HuH-7 (cell line): ENCODE measurements at places on chromosomes 7 and 10.
A peak's percentile ranks its signal among the peaks of the same experiment; 100 is the strongest.

DNA sequence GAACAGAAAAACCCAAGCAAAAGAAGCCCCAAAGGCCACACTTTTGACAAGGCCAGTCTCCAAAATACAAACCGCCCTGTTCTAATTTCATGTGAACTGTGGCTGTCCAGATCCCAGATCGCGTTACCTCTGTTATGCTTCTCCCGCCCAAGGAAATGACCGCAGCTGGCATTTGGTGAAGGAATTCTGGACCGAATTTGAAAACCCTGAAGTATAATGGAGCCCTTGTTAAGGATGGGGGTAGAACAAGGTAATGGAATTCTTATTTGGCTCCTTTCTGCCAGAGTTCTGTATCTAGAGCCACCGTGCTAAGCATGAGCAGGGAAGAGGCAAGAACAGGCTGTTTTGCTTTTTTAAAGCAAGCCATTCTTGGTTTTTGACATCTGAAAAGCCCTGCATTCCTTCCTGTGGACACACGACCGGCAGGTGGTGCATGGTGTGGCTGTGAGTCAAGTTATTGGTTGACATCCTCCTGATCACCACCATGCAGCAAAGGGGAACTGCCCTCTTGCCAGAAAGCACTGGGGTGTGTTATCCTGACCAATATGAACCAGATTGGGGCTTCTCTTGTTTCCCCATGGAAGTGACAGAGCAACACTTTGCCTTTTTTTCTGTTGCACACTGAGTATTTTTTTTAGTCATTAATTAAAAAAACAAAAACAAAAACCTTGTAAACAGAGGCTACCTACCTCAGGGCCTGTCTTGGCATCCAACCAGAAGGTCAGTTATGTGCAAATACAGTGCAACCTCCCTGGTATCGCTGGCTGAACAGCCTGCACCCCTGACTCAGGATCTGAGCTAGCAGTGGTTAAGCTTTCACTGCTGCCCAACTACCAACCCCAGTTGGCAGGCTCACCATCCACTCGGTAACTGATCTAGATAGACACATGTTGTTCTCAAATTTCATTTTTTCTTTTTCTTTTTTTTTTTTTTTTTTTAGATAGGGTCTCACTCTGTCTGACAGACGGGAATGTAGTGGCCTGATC lies 14.2 kb downstream of the UCMA start:
- peak; percentile 50 for DNase-seq

DNA sequence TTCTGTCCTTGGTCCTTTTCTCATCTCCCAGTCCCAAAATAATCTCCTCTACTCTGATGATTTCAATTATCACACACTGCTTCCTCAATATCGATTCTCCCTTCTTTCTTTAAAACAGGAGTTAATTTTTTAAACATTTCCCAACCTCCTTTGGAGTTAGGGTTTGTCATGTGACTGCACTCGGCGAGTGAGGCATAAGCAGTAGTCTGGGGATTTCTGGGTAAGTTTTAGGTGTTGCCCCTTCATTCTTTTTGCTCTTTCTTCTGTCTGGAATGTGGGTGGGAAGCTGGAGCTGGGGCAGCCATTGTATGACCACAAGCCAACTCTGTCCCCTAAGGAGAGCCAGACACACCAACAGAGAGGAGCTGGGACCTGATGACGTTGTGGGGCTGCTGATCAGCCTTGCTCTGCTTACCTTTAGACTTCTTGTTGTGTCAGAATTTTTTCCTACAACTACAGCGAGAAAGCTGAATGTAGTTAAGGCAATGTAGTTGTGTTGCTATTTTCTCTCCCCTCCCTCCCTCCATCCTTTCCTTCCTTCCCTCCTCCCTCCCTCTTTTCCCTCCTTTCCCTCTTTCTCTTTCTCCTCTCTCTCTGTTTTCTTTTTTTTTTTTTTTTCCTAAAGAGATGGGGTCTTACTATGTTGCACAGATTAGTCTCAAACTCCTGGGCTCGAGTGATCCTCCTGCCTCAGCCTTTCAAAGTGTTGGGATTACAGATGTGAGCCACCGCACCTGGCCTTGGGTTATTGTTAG lies 6.5 kb upstream of the TSPAN14 start:
- no peak for DNase-seq

DNA sequence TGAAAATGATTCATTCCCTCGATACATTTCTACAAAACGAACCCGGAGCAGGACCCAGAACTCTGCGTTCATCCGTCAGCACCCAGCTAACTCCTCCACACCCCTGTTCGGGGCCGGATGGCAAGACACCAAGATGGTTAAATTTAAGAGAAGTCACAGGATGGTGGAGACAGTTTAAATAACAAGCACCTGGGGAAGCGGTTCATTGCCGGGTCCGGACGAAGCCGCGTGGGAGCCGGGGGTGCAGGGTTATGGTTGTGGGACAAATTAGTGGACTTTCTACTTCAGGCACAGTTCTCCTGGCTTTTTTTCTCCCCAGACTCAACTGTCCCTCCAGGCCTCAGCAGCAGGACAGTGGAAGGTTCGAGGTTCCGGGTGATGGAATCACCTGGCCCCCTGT lies 45.4 kb downstream of the ASB13 start:
- no peak for DNase-seq

- no peak for DNase-seq
Observed at GRCh38 chr10:98408799-98409198, 6.2 kb downstream of the PYROXD2 start.

GRCh38 chr7:1986366-1987083 lies 246.2 kb downstream of the MAD1L1 start:
- DNase-seq = no peak

DNA sequence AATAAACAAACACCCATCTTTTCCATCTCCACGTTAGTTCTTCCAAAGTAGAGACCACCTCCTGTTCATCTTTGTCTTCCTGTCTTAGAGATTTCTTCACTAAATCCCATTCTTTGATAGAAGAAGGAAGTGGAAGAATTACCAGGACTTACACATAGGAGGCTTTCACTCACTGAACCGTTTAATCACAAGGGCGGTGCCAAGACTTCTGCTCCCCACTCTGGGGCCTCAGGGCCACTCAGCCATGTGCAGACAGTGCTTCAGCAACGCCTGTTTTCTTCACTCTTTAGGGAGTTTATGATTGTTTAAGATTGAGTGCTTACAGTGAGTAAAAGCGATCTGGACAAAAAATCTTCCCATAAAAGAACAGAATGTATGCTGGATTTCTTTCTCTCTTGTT lies 63.9 kb upstream of the SORCS3 start:
- DNase-seq = no peak

DNA sequence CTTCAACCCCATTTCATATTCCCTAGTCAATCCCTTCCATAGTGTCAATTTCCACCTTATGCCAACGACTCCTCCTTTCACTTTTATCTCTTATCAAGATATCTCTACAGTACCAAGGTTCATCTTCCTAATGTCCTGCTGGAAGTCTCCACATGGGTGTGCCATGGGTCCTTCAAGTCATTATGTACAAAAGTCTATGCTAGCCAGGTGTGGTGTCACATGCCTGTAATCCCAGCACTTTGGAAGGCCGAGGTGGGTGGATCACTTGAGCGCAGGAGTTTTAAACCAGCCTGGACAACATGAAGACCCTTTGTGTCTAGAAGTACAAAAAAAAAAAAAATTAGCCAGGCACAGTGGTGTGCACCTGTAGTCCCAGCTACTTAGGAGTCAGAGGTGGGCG lies 47.6 kb downstream of the PRTFDC1 start:
- no peak for DNase-seq

GRCh38 chr10:3427950-3428354 lies 255.4 kb upstream of the PITRM1 start:
- no peak for DNase-seq
